Fibroblast of the aortic adventitia (primary cell): ENCODE measurements at places on chromosomes 16 and 17. TPM values are rescaled to one million over a fixed set of nuclear protein-coding genes. Genes with fewer than 3 reads are reported as not detected.

Gene MYH13
- not detected in 2 replicates for total RNA-seq

Gene CACNG4
- total RNA-seq = not detected in 2 replicates

Gene SKAP1
- not detected in 2 replicates for total RNA-seq

Gene VMP1
- total RNA-seq = 134 and 234 TPM in 2 replicates

Gene GNGT2
- total RNA-seq = 0.45 TPM in 1 of 2 replicates, not detected in the other

Gene TNFRSF17
- not detected in 2 replicates for total RNA-seq

Gene SRCIN1
- not detected in 2 replicates for total RNA-seq

Gene RAP1GAP2
- 1.5 and 5.0 TPM in 2 replicates for total RNA-seq

Gene MAP3K3
- total RNA-seq = 25.0 and 37.4 TPM in 2 replicates

Gene DNAAF8
- total RNA-seq = 1.4 TPM in 1 of 2 replicates, not detected in the other

Gene C17orf78
- not detected in 2 replicates for total RNA-seq
